Naive thymus-derived CD8-positive, alpha-beta T cell (primary cell): ENCODE measurements at places on chromosomes 1 and 21.

DNA sequence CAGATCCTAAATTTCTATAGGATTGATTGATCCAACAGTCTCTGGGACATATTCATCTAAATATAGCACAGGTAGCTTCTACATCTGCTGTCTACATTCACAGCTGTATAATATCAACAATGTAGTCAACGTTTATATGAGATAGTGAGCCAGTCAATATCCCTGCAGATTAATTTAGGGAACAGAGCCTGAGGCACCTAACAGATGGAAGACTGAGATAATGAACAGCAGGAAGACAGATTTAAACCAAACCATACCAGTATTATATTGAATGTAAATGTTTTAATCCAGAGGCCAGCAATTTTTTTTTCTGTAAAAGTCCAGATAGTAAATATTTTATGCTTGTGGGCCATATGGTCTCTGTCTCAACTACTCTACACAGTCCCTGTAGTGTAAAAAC is 2072.4 kb downstream of the MRPL39 start:
- DNase-seq: no peak

- DNase-seq: no peak
These were observed 39.7 kb downstream of the PALMD start for GRCh38 chr1:99685516-99686180.

DNA sequence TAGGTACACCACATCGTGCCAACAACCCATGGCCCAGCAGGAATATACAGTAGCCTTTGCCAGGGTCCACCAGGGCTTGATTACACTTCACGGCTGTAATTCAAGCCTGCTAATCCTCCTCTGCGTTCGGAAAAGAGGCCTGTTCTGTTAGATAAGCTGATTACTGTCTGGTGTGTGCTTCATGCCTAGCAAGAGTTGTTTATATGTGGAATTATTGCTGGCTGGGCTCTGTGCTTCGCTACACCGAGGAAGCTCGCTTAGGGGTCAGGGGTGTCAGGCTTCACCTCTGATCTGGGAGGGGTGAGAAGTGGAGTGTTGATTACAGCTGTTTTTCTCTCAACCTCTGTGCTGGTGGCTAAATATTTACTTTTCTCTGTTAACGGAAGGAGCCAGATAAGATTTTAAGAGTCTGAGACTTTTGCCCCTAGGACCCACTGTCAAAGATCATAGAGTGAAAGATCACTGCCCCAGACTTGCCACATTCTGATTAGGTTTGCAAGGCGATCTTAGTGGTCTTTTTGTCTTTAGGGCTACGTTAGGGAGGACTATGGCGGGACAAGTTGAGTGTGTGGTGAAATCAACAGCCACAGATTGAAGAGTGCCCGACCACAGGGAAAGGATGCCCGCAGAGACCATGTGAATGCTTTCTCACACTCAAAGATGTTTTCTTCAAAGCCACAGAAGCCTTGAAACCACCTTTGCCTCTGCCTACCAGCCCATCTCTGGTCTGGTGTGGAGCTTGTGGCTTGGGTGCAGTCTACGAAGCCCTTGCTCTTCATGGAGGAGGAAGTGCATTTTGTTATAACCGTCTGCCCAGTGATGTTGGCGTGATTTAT is 216.1 kb downstream of the PBX1 start:
- no peak for DNase-seq

- no peak for DNase-seq
These were observed 1891.2 kb downstream of the NCAM2 start for GRCh38 chr21:22889445-22889844.

DNA sequence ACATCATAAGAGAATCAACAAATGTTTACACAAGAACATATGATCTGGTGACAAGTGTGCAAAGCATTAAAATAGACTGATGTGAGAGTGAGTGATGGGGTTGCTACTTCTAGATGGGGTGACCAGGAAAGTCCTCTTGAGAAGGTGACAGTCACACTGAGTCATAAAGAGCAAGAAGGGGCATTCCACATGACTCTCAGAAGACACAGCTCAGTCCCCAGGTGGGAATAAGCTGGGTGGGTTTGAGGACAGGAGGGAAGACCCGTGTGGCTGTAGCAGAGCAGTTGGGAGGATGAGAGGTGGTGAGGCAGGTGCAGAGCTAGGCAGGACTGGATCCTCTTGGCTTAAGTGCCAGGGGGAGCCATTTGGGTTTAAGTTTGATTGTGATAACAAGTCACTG is 53.1 kb downstream of the TNR start:
- DNase-seq: no peak

DNA sequence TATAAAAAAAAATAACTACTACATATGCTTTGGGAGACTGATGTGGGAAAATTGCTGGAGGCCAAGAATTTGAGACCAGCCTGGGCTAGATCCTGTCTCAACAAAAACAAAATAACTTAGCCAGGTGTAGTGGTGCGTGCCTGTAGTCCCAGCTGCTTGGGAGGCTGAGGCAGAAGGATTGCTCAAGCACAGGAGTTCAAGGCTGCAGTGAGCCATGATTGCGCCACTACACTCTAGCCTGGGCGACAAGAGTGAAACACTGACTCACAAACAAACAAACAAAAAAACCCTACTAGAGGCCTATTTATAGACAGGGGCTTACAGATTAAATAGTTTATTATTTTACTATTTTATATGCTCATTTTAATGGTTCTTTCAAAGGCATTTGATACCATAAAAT is 80.0 kb downstream of the LHX4 start:
- DNase-seq: no peak

GRCh38 chr1:31699341-31699891 is 4.4 kb downstream of the COL16A1 start:
- no peak for DNase-seq

GRCh38 chr1:154501423-154502065 is 475 bp upstream of the TDRD10 start:
- no peak for DNase-seq

DNA sequence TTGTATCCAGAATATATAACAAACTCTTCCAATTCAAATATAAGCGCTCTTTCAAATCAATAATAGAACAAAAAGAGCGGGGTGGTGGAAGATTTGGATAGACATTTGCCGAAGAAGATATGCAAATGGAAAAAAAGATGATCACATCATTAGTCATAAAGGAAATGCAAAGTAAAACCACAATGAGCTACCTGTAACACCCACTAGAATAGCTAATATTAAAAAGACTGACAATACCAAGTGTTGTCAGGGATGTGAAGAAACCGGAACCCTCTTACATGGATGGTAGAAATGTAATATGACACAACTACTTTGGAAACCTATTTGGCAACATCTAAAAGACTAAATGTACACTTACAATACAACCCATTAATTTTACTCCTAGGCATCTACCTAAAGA is 5.7 kb upstream of the TRAF5 start:
- no peak for DNase-seq

DNA sequence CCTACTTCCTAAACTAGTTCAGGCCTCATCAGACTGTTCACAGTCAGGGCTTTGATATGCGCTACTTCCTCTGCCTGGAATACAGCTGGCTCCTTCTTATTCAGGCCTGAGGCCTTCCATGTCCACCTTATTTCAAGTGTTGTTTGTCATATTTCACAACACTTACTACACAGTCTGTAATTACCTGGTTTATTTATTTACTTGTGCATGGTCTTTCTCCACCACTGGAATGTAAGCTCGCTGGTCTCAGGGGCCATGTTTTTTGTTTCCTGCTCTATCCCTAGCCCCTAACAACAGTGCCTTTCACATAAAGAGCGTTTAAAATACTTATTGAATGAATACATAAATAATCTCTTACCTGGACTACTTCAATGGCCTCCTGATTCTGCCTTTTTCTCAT is 4.6 kb upstream of the SRSF4 start:
- DNase-seq: no peak

DNA sequence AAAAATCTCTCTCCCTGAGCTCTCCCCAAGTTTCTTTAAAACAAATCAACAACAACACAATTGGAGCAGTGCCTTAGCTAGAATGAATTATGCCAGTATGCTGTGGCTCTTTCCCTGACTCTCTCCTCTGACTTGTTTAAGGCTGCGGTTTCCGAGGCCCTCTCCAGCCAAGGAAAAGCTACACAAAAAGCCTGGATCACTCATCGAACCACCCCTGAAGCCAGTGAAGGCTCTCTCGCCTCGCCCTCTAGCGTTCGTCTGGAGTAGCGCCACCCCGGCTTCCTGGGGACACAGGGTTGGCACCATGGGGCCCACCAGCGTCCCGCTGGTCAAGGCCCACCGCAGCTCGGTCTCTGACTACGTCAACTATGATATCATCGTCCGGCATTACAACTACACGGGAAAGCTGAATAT is 1.9 kb downstream of the S1PR1 start:
- DNase-seq: peak; percentile 85

DNA sequence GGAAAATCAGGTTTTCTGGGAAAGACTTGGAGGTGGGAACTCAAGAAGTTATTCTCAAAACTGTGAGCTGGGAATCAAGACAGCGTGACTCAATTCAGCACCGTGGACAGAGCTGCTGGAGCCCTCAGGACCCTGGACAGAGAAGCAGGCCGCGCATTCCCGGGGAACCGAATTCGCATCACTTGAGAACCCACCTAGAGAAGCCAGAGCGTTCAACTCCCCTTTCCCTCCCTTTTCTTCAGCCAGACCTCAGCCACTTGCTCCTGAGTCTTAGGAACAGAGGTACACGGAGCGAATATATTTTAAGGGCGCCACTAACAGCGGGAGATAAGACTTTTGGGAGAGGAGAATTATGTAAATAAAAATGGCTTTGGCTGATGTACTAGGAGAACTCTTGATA is 2.0 kb upstream of the LIN28A start:
- peak; percentile 75 for DNase-seq

- no peak for DNase-seq
These were observed 258.1 kb upstream of the C1orf87 start for GRCh38 chr1:60331647-60332046.

DNA sequence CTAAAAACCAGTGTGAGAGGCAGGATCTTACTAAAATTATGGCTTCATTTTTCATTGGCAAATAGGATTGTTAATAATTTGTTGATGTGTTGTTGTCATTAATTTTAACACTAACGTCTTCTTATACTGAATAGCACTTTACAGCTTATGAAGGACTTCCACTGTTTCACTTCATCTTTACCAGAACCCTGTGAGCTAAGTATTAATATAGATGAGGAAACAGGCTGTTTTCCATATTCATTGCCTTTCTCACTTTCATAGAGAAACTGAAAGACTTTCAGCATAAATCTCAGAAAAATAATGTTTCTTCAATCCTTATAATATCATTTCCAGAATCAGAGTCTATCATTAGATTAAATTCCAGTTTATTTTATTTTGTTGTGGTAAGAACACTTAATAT is 8.5 kb downstream of the MAP10 start:
- DNase-seq: no peak

GRCh38 chr21:45699251-45699942 is 55.9 kb downstream of the PCBP3 start:
- peak; percentile 30 for DNase-seq

- no peak for DNase-seq
These were observed 25.0 kb upstream of the LRRC38 start for GRCh38 chr1:13538832-13539231.

DNA sequence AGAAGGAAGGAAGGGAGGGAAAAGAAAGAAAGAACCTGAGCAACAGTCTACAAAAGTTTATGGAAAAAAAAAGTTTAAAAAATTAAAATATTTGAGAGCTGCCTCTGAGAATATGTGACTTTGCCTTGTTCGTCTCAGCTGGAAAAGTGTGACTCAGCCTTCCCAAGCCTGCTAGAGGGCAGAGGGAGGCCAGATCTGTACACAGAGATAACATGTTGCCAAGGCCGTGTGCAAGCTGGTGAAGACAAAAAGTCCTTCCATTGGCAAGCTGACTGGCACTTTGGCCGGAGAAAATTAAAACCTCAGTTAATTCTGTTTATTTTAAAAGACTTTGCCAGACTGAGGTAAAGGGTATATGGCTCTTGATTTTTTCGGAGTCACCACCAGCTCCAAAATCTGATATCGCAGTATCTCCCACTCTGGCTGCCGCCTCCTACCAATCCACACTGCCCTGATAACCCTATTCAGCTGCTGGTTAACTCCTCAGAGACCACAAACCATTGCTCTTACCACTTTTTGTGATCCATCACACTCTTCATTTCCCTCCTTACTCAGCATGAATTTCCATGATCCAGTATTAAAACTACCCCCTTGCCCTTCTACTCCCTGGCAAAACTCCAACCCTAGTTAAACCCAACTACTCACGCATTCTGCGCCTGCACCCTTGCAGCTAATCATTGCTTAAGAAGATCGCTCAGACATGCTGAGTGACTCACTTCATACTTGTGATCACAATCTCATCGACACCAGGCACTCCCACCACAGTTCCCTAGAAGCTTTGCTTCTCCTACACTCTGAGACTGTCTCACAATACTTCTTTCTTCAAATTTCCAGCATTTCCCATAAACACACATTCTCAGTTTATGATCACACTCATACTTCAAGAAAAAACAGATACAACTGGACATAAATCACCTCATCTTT is 5.7 kb upstream of the PPP1R15B start:
- DNase-seq: no peak

DNA sequence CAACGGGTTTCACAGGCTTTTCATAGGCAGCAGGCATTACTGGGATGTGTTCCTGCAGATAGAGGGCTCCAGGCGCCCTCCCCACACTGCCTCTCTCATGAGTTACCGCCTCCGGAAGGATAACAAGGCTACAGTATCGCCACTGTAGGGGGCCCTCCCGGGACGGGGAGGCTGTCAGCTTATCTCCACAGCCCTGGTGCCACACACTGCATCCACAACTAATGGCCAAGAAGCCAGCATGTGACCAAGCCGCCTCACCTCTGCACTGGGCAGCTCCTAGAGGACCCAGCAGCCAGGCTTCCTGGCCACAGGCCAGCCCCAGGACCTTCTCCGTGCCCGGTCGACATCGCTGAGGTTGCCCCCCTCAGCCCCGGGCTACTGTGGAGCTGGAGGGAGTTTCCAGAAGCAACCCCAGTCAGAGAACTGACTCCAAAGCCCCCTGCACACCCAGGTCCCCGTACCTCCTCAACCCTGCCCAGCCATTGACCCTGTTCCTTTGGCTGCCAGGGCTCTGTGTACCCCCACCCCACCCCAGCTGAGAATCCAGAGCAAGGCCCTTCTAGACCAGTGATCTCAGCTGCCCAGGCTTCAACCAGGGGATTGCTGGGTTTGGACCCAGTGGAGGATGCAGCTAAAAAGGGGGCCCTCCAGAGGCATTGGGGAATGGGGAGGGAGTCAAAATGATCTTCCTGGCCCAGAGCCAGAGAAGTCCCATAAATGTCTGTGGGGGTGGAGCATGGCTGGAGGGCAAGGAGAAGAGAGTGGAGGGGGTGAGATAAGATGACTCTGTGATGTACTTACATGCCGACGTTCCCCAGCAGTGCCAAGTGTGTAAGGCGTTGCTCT is 45.0 kb downstream of the NEK2 start:
- no peak for DNase-seq

GRCh38 chr21:35737899-35738346 is 322.4 kb downstream of the SETD4 start:
- DNase-seq: no peak
